ENCODE measurements at places on chromosomes 12 and 14.

GRCh38 chr12:3962631-3963483, 89.7 kb upstream of the PARP11 start:
- peak; percentile 29 for DNase-seq

GRCh38 chr12:108268397-108268796, 70.7 kb downstream of the CMKLR1 start:
- DNase-seq: no peak

- no peak for DNase-seq
Observed at GRCh38 chr12:51407604-51408003, 16.4 kb upstream of the GALNT6 start.

GRCh38 chr14:90603841-90604240, 207.0 kb downstream of the CALM1 start:
- DNase-seq: no peak

DNA sequence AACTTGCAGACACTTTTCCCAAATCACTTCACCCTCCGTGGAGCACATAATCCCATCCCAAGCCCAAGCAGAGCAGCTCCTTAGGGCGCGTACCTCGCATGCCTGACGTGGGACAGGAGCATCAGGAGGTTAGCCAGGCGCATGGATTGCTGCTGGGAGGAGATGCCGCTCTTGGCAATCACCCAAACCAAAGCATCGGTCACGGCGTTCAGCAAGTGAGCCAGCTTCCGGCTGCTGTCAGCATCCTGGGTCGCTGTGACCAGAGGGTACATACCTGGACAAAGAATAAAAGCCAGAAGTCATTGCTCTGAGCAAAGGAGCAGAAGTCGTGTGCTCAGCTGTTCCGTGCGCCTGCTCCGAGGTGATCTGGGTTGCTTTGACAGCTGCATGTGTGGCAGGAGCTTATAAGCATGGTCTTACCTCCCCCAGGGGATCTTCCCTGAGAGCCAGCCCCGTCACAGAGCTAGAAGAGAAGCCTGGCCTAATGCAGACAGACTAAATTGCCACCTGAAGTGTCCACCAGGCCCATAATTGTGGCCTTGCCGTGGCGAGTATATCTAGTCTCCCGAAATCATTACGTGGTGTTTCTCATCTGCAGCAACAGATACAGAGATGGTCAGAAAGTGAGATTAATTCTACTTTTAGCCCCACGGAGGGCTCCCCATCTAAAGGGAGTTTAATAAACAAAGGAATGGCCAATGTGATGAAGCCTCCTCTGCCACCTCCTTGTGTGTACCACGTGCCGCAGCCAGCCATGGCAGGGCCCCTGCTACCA, 59.1 kb downstream of the ESR2 start:
- DNase-seq: no peak

- no peak for DNase-seq
Observed at GRCh38 chr14:32003585-32003984, 73.5 kb upstream of the ARHGAP5 start.

DNA sequence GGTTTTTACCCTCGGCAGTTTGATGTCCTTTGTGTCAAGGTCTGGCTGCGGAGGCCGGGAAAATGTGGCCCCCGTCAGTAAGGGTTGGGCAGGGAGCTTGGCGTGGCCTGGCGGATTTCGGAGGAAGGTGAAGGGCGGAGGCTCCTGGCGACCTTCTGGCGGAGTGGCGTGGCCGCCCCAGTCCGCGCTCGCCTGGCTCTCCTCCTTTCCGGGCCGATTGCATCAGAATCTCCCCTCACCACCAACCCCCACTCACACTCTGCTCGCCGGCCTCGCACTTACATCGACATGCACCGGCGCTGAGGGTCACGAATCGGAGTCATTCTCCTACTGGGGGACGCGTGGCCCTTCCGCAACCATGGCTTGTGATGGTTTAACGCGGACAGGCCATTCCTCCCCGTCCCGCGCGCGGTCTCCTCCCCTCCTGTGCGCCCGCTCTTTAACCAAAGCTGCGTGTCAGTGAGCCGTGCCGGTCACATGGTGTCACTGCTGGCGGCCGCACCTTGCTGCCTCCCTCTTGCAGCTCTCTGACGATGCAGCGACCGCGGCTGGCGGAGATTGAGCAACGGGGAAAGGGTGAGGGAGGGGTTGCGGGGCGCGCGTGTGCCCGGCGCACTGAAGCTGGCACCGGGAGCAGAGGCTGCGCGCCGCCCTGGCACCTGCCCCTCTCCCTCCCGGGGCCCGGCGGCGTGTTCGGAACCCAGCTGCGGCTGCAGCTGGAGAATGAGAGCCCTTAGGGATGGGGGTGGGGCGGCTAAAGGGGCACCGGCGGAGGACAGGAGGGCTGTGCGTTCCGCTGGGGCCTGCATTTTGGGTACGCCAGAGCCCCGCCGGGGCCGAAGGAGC, at the start of gene SLC38A1:
TSS of gene SLC38A1 (minus strand) at position 461 of the 846 bp plus-strand sequence. CDS start 29,243 bp downstream, outside the sequence.
- DNase-seq: peak; percentile 73

DNA sequence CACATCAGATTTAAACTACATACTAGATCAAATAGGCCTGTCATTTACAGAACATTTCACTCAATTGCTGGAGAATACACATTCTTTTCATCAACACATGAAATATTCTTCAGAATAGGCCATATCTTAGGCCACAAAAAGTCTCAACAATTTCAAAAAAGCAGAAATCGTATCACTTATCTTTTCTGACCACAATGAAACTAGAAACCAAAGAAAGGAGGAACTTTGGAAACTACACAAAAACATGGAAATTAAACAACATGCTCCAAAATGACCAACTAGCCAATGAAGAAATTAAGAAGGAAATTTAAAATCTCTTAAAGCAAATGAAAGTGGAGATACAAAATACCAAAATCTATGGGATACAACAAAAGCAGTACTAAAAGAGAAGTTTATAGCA, 35.1 kb downstream of the PARP11 start:
- DNase-seq: no peak

DNA sequence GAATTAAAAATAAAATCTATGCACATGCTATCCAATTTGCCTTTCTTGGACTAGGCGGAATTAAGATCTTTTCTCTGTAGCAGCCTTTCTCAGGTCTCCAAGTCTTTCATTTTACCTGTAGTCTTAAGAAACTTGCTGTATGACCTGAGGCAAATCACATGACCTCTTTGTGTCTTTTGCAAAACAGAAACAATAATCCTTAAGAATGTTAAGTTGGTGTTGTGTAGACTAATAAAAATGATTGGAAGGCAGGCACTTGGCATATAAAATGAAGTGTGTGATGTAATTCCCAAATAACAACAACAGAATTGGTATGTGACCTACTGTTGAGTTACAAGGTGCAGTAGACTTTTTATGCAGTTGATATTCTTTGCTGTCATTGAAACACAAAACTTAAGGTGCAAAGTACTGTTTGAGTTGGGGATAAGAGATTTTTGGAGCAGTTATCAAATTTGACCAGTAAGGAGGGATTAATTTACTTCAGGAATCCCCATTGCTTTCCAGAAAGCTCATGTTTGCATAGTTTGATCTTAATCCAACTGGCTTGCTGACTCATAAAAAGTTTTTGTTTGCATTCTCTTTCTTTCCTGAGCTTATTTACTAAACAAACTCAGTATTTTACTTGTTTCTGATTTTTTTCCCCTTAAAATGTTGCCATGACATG, 51.4 kb downstream of the SUSD6 start:
- no peak for DNase-seq

- DNase-seq: no peak
Observed at GRCh38 chr14:38589747-38590350, 334.0 kb upstream of the CLEC14A start.

Data from activated CD4-positive, alpha-beta T cell treated with anti-CD3 and anti-CD28 coated beads for 24 hours (primary cell).